ENCODE measurements at places on chromosomes 7 and 10. TPM values are rescaled to one million over a fixed set of nuclear protein-coding genes. Genes with fewer than 3 reads are reported as not detected.
A peak's percentile ranks its signal among the peaks of the same experiment; 100 is the strongest.

TAS2R38 gene
- polyA plus RNA-seq, result not detected

GRCh38 chr10:42609872-42610271, 28.5 kb downstream of the ZNF33B start:
- no peak for DNase-seq

DNA sequence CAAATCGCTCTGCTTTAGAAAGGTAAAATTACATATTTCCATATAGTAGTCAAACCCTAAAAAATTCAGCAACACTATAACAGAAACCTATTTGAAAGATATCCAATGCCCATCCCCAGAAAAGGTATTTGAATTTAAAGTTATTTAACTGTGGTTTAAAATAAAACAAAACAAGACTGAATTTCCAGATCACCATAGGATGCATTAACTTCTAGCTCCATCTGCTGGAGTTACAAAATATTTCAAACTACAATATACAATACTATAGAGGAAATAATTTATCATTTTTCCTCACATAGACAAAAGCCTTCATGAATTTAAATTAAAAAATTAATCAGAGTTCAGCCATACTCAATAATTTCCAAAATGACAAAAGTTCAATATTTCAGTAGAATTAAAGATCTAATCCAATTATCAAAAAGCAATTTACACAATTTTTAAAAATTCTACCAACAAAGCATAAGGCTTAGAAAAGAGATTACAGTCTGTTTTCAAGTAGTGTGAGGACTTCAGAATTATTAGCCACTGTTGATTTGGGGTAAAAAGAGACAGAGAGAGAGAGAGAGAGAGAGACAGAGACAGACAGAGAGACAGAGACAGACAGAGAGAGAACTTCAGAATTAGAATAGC, 75.9 kb downstream of the LMBR1 start:
- DNase-seq, result peak; percentile 8

GRCh38 chr7:776992-777727, 50.1 kb upstream of the PRKAR1B start:
- DNase-seq, result no peak

GPR26 gene
- 0.07 TPM for polyA plus RNA-seq

ZEB1 gene
- 31.8 TPM for polyA plus RNA-seq

DNA sequence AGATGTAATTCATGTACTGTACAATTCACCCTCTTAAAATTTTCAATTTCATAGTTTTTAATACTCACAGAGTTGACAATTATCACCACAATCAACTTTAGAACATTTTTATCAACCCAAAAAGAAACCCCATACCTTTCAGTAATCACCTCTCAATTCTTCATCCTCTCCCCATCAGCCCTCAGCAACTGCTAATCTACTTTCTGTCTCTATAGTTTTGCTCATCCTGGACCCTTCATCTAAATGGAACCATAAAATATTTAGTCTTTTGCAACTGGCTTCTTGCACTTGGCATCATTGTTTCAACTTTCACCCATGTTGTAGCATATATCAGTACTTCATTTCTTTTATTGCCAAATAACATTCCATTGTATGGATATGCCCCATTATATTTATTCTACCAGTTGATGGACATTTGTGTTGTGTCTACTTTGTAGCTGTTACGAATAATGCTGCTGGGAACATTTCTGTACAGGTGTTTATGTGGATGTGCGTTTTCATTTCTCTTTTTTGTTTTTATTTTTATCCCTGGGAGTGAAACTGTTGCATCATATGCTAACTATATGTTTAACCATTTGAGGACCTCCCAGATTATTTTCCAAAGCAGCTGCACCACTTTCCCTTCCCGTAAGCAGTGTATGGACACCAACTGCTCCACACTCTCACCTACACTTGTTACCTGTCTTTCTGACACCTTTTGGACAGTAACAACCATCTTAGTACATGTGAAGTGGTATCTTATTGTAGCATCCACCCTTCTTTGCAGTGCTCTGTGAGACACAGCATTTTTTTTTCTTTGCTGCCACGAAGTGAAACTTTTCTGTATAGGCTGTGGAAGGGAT, 65.4 kb upstream of the APBB1IP start:
- DNase-seq, result no peak

- peak; percentile 50 for DNase-seq
These were observed 53.1 kb downstream of the TEX36 start for GRCh38 chr10:125629758-125630376.

GRCh38 chr7:47472444-47473157, 109.3 kb downstream of the TNS3 start:
- DNase-seq, result no peak

SPAG6 gene
- 1.3 TPM for polyA plus RNA-seq

- no peak for DNase-seq
These were observed 786 bp downstream of the CUEDC2 start for GRCh38 chr10:102431452-102432124.

SH2B2 gene
- polyA plus RNA-seq, result 2.5 TPM

- DNase-seq, result no peak
These were observed 4.3 kb upstream of the SLC29A3 start for GRCh38 chr10:71314694-71315225.

EN2 gene
- polyA plus RNA-seq, result 0.03 TPM

DNA sequence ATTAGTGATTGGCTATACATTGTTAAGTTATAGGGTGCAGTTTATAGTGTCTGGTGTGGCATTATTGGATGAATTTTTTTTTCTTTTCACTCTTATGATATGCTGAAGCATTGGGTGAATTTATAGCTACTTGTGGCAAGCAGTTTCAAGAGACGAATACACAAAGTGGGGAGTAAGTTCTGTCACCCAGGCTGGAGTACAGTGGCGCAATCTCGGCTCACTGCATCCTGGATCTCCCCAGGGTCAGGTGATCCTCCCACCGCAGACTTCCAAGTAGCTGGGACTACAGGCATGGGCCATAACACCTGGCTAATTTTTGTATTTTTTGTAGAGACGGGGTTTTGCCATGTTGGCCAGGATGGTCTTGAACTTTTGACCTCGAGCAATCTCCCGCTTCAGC, 6.3 kb upstream of the SIRT1 start:
- DNase-seq, result no peak

CLEC5A gene
- polyA plus RNA-seq, result 0.52 TPM

DNA sequence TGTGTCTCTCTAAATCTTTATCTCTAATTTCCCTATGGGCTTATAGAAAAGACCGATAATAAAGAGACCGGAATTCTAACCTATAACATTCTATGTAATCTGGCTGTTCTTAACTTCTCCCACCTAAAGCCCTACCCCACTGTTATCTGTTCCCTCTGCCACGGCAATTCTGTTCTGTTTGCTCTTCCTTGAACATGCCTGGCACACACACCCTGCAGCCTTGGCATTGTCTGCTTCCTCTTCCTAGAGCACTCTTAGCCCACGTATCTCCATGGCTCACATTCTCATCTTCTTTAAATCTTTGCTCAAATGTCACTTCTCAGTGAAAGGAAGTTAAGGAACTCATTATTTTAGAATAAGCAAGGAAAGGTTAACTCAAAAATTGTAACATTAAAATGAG, 309.2 kb downstream of the GPR158 start:
- no peak for DNase-seq

DNA sequence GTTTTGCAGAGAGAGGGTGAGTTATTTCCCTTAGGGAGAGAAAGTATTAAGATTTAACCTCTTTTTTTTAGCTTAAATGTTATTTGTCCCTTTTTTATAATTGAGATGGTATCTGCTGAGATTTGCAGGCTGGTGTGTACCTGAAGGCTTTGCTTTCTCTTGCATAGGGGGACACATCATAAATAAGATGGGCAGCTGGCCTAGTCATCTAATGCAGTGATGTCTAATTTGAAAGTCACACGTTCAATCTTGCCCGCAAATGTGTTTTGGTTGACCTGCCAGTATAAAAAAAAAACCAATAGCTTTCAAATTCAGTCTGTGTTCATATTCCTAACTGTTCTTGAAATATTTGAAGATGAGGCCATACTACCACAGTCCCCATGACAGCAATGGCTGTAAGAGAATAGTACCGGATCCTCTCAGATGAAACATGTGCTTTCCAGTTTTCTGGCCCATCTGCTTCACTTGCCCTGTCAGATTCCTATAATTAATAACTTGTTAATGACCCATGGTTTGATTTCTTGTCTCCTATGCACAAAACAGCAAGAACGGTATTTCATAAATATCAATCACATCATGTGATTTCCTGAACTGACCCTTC, 914.2 kb downstream of the IPMK start:
- no peak for DNase-seq

DNA sequence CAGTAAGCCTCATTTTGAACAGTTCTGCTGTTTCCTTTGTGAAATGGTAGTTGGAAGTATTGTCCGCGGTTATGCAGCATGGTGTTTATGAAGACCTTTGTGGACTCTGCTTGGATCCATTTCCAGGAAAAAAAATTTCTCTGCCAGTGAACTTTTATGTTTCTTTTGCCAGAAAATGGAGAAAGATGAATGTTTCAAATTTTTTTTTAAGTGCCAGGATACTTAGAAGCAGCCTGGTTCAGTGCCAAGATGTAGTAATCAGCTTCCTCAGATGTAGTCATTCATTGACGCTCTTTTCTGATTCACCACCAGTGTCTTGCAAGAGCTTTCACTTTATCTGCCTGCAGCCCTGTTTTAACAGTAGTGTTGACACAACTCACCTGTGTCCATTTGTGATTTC, 258.2 kb downstream of the SDK1 start:
- no peak for DNase-seq

GRCh38 chr7:95097291-95097690, 189.9 kb downstream of the PPP1R9A start:
- no peak for DNase-seq

DNA sequence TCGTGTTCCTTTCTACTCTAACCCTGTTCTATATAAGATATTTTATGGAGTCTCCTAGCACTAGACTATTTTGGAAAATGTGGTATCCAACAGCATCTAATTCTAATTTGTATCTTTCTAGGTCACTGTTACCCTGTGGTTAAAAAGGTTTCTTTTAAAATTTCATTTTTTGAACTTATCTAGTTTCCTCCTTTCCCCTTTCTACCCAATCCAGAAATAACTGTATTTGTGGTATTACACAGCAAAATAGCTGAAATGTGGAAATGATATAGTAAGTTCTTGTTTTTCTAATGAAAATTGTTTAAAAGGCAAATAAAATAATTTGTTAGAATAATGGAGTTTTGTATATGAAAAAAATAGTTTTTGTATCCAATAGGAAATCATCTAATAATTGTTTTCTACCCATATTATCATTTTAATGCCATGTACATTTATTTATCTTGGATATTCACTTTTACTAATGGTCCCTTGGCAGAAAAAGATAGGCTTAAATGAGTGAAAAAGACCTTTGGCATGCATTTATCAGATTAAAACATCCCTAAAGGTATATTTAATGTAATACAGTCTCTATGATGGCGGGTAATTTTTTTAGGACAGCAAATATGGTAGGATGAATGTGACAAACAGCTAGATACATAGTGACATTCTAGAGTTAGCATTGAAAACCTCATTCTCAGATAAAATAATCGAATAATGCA, 175.5 kb upstream of the PLXDC2 start:
- DNase-seq, result no peak

LIPK gene
- polyA plus RNA-seq, result not detected

DNA sequence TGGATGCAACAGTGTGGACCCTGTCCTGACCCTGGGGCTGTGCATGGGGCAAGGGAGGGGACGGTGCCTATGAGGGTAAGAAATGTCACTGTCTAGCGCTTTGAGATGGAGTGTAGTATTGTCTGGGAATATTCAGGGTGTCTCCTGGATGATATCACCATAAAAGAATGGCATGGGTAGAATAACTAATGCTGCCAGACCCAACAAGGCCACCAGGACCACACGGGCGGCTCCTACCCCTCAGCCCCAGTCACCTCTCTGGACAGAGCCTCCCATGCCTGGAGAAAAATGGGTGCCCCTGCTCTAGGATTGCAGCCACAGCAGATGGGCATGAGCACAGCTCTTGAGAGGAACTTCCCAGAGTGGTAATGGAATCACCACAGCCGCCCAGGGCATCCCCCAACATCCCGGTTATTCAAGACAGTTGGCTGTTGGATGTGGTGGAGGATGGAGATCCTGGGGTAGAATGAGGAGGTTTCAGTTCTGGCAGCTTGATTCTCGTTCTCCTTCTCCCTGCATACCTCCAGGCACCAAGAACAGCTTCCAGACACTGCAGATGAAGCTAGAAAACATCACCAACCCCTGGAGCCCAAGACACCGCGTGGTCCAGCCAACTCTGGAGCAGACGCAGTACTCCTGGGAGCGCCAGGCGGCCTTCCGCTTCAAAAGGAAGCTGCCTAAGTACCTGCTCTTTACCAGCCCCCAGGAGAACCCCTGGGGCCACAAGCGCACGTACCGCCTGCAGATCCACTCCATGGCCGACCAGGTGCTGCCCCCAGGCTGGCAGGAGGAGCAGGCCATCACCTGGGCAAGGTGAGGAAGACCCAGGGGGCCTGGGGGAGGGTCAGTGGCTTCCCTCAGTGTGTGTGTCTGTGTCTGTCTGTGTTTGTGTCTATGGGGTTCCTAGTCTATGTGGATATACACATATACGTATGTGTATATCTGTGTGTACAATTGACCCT, 6.2 kb downstream of the AOC1 start:
- DNase-seq, result no peak

PDSS1 gene
- polyA plus RNA-seq, result 22.0 TPM

Measured in left kidney (tissue), 8 donors.